Effector CD4-positive, alpha-beta T cell (primary cell): ENCODE measurements at places on chromosomes 5 and 9.

- DNase-seq: no peak
Measured at GRCh38 chr5:66888613-66889012, 292.4 kb downstream of the MAST4 start.

GRCh38 chr5:140677947-140678346 is 4.6 kb upstream of the DND1 start:
- DNase-seq: no peak

- DNase-seq: no peak
Measured at GRCh38 chr9:11973511-11973910, 719.7 kb upstream of the TYRP1 start.

GRCh38 chr5:155052532-155052931 is 39.0 kb downstream of the KIF4B start:
- no peak for DNase-seq

DNA sequence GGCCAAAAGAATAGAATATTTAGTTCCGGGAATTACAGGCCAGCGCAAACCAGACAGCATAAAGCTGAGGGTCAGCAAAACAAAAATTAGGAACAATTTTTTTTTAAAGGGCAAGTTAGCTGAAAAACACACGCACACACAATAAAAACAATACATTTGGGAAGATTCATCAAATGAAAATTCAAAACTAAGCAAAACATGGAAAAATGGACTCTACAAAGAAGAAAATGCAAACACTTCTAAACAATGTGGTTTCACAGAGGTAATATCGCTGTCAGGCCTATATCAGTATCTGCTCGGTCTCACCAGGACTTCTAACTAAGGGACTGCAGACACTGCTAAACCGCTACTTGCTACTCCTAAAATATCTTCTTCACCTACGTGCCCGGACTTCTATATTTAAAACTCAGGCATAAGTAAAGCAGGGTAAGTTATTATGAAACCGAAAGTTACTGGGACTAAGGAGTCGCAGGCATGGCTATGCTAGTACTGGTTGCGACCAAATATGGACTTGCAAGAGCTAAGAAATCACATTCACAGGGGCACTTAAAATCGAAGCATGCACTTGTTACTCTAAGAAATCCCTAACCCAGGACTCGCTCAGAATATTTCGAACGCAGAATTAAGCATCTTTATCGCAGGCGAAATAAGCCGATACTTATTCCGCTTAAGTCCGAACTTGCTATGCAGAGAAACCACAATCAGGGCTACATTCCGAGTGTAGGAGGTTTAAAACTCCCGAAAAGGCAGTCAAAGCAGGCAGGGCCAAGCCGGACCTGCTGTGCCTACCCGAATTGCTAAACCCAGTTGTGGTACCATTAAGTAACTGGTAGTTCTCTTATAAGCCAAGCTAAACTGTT is 2.3 kb downstream of the ANXA2R start:
- DNase-seq: peak; percentile 35

- no peak for DNase-seq
Measured at GRCh38 chr9:135135171-135135928, 47.9 kb downstream of the OLFM1 start.

- DNase-seq: no peak
Measured at GRCh38 chr5:111935009-111935408, 178.0 kb upstream of the NREP start.

- no peak for DNase-seq
Measured at GRCh38 chr9:87861332-87861731, 21.3 kb upstream of the SPATA31E1 start.

- DNase-seq: no peak
Measured at GRCh38 chr5:22593592-22593991, 259.6 kb downstream of the CDH12 start.
